ENCODE measurements at places on chromosomes 12 and 14.

GRCh38 chr14:87960013-87960787 lies 32.8 kb downstream of the GALC start:
- DNase-seq = no peak

DNA sequence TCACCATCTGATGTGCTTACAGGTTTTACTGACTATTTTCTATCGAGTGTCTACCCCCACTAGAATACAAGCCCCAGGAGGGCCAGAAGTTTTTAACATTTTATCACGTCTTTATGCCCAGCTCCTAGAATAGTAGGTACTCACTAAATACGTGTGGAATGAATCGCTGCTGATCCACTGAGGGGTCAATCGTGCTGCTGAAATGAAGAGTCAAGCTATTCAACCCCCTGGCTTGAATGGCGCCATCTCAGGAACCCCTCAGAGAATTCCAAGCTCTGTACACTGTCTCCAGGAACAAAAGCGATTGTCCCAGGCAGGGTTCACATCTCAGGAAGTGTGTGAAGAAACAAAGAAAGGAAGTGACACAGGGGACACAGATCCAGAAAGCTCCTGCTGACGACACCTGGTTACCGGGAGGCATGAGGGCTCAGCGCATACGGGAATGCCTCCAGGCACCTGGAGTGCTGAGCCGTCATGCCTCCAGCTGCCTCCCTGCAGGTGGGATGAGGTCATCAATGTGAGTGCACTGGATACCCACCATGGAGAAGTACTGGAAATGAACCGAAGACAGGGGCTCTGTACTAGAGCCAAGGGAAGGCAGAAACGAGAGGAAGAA lies 45.6 kb downstream of the PITPNM2 start:
- DNase-seq = no peak

DNA sequence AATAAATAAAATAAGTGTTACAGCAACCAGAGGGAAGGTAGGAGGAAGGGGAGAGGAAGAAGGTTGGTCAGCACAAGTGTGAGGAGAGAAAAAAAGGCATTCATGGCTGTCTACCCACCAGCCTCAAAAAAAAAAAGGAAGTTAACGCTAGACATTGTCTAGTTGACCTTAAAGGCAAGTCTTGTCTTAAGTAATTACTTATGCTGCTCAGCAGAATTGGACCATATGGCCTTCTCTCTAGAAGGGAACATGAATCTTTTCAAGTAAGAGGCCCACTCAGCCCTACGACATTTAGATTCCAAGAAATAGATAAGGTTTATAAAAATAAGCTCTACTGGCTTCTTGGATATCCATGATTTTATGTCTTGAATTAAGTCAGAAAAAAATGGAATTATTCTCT lies 172.7 kb downstream of the ETNK1 start:
- DNase-seq = no peak

GRCh38 chr12:131979606-131980005 lies 29.9 kb downstream of the EP400 start:
- no peak for DNase-seq

- no peak for DNase-seq
Observed at GRCh38 chr12:96677363-96677762, 188.0 kb downstream of the CFAP54 start.

DNA sequence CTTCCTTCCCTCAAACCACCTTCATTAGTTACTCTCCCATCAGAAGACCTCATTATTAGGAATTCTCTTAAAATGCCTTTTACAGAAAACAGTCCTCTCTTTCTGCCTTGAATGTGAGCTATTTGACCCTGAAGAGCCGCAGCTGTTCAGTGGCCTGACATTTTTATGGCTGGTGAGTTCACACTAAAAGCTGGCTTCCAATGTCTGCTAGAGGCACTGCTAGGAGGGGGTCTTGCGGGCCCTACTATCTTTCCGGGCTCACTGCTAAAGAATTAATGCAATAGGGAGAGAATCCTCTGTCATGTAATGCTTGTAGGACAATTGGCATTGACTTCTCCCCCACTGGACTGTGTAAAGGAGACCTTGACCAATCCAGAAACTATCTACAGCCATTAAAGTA lies 87.7 kb downstream of the GPR135 start:
- DNase-seq = no peak

GRCh38 chr14:52400846-52401245 lies 86.7 kb downstream of the PTGER2 start:
- DNase-seq = no peak

DNA sequence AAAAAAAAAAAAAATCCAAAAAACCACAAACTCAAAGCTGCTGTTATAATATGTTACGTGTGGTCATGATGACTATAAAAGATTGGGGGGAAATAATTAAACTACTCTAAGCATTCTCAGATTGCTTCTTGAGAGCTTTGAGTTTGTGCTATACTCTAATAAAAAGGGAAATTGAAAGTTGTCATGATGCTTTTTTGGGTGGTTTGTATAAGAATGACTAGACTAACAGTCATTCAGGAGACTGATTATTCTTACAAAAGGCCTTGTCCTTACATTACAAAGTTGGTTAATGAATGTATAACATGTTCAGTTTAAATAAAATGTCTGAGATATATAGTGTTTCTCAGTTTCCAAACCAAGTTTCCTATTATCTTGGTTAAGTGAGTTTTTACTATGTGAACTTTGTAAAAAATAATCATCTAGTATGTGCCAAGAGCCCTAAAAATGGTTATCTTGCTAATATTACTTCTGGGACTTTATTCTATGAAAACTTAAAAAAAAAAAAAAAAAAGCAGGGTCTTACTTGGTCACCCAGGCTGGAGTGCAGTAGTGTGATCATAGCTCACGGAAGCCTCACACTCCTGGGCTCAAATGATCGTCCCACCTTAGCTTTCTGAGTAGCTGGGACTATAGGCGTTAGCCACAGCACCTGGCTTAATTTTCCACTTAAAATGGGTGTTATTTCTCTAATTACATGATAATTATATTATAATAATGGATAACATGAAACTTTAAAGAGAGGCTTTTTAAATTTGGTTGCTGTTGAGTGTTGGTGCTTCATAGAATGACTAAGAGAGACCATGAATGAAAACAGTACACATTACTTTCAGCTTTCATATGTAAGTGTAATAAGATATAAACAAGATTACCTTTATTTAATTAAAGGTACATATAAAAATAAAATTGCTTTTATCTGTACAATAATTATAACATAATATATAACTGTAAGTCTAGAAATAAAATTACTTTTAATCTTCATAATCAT lies 459.6 kb upstream of the RGS6 start:
- no peak for DNase-seq

DNA sequence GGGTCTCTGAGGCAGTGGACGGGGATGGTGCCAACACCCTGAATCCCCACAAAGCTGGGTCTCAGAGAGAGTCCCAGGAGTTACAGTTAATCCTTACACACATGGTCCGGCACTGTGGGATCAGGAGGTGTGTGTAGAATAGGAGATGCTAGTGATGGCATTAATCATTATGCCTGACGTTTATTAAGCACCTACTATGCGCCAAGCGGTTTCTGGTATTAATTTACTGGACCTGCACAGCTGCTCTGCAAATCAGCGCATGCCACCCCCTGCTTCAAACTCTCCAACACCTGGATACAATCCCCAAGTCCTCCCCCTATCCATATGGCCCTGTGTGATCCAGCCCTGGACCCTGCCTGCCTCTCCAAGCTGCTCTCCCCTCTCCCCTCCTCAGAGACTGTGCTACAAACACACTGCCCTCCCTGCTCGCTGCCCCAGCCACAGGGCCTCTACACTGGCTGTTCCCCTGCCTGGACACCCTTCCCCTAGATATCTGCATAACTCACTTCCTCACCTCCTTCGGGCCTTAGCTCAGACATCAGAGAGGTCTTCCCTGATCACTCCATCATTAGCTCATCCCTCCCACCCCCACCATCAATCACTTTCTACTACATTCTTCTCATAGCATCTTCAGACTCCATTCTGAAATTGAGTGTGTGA lies 86.0 kb downstream of the RFLNA start:
- no peak for DNase-seq

DNA sequence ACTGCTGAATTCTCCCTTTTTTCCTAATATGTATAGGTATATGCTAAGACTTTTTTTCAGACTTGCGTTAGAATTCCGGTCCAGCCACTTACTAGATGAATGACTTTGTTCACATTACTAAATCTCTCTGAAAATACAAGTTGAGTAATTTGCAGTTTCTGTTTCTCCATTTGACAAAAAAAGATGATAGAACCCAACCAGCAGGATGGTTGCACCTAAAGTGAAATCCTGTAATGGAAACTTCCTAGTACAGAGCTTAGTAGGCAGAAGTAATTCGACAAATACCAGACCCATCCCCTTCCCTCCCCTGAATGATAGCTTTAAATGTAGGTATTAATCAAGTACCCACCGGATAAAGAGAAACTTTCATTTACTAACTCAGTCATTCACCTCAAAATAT lies 113.6 kb upstream of the RAP1B start:
- DNase-seq = no peak

GRCh38 chr12:69623970-69624369 lies 13.3 kb upstream of the LRRC10 start:
- DNase-seq = no peak

- no peak for DNase-seq
Observed at GRCh38 chr12:62762645-62763044, 172.3 kb downstream of the PPM1H start.

- no peak for DNase-seq
Observed at GRCh38 chr12:31325524-31325875, 450 bp downstream of the SINHCAF start.

- DNase-seq = no peak
Observed at GRCh38 chr12:46152456-46152855, 116.4 kb downstream of the SLC38A1 start.
